Naive thymus-derived CD4-positive, alpha-beta T cell (primary cell): ENCODE measurements at places on chromosomes 5 and 9.
A peak's percentile ranks its signal among the peaks of the same experiment; 100 is the strongest.

- H3K36me3 ChIP-seq, result no peaks in the 10 kb centered on the region
- H3K27ac ChIP-seq, result no peak overlapping the region
Measured at GRCh38 chr5:168273056-168273980, 18.1 kb upstream of the WWC1 start.

DNA sequence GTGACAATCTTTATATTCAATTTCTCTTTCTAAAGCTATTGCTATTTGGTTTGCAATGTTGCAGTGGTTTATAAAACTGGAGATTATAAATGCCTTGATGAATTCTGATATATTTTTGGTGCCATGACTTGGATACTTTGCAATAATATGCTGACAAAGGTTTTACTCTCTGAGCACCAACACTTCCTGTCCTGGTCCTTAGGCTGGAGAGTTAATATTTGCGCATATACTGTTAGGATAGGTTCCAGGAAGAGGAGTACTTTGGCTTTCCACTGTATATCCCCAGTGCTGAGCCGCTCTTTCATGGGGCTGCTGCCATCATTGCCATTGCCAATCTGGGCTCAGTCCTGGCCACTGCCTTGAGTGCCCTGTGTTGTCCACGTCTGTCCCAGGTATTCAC is 139.6 kb downstream of the ZCCHC7 start:
- DNase-seq, result no peak
- no peaks in the 10 kb centered on the region for H3K27me3 ChIP-seq
- H3K4me3 ChIP-seq, result no peak overlapping the region

DNA sequence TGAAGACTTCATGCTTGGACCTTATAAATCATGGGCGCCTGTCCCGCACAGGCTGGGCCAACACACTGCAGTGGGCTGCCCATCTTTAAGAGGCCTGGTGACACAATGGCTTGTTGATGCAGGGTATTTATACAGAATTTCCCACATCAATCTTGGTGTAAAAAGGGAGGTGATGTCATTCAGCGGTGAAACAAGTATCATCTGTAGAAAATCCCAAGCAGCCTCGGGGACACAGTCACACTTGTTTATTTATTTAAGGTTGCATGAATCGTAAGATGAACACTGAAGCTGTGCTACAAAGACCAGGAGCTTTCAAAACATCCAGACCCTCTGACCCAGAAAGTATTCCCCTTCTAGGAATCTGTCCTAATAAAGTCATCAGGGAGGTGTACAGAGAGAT is 40.5 kb downstream of the SMIM23 start:
- no peaks in the 10 kb centered on the region for H3K27me3 ChIP-seq
- no peak overlapping the region for H3K27ac ChIP-seq
- no peak overlapping the region for H3K4me3 ChIP-seq
- H3K4me1 ChIP-seq, result no peaks in the 10 kb centered on the region
- DNase-seq, result no peak

DNA sequence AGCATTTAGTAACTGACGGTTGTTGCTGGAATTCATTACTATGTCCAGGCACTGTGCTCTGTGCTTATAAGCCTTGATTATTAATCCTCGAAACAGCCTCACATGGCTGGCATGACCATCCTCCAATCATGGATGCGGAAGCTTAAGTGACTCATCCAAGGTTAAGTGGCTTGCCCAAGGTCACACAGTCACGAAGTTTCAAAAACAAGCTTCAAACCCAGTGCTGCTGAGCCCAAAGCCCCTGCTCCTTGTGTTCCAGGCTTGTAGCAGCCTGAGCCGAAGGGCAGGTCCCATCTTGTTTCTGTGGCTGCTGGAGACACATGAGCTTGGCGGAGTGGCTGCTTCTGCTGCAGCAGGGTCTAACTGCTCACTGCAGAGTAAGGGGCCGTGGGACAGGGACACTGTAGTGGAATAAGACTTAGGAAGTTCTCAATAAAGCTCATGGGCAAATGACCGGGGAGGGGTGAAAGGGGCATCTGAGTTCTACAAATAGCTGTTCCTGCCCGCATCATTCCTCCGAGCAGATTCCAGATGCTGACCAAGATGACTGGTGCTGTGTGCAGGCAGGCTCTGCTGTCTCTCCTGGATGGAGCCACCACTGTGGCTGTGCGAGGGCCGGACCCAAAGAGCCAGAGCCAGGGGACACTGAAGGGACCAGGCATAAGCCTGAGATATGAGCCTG is 32.4 kb downstream of the WHRN start:
- H3K4me1 ChIP-seq, result peaks cover 4% of the 10 kb centered on the region
- no peak for DNase-seq

GRCh38 chr9:36218011-36218410 is 27.3 kb downstream of the CLTA start:
- no peaks in the 10 kb centered on the region for H3K27me3 ChIP-seq
- no peaks in the 10 kb centered on the region for H3K4me1 ChIP-seq
- peaks cover 6% of the 10 kb centered on the region for H3K36me3 ChIP-seq
- H3K4me3 ChIP-seq, result no peak overlapping the region
- peak overlapping the region; percentile 36 for H3K27ac ChIP-seq

DNA sequence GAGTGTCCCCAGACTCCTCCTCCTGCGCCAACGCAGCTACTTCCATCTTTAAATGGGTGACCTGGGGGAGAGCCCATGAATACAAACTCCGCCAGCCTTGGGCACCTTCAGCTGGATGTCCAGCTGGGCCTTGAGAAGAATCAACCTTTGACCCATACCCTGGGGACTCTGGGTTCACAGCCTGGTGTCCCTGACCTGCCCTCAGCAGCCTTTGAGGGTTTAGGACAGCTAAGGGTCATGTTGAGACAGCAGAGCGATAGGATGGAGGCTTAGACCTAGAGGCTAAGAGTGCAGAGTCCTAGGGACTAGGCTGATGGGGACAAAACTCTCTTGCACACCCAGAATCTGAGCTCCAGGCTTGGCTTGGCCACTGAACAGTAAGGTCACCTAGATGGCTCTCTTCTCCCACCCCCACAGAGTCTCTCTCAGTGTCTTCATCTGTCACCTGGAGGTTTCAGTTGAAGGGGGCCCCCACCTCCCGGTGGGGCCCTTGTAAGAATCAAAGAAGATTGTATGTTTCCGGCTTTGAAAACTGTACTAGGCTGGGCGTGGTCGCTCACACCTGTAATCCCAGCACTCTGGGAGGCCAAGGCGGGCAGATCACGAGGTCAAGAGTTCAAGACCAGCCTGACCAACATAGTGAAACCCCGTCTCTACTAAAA is 6.7 kb upstream of the AQP3 start:
- H3K27me3 ChIP-seq, result no peaks in the 10 kb centered on the region
- H3K27ac ChIP-seq, result peak overlapping the region; percentile 37
- no peaks in the 10 kb centered on the region for H3K36me3 ChIP-seq
- H3K4me1 ChIP-seq, result peaks cover 42% of the 10 kb centered on the region
- no peak overlapping the region for H3K4me3 ChIP-seq

- no peak overlapping the region for H3K27ac ChIP-seq
- H3K4me1 ChIP-seq, result no peaks in the 10 kb centered on the region
- DNase-seq, result no peak
- no peaks in the 10 kb centered on the region for H3K27me3 ChIP-seq
- H3K36me3 ChIP-seq, result no peaks in the 10 kb centered on the region
- no peak overlapping the region for H3K4me3 ChIP-seq
Measured at GRCh38 chr5:17001428-17001827, 65.3 kb upstream of the MYO10 start.

GRCh38 chr9:115594557-115594956 is 476.6 kb upstream of the TNC start:
- H3K27me3 ChIP-seq, result no peaks in the 10 kb centered on the region
- no peak overlapping the region for H3K27ac ChIP-seq
- no peak for DNase-seq
- no peak overlapping the region for H3K4me3 ChIP-seq

GRCh38 chr5:154756868-154757813 is 2.0 kb downstream of the LARP1 start:
- peak; percentile 60 for DNase-seq
- H3K4me1 ChIP-seq, result peaks cover 52% of the 10 kb centered on the region
- H3K36me3 ChIP-seq, result no peaks in the 10 kb centered on the region
- H3K4me3 ChIP-seq, result peak overlapping the region; percentile 79
- peak overlapping the region; percentile 90 for H3K27ac ChIP-seq

- no peak overlapping the region for H3K4me3 ChIP-seq
- H3K27me3 ChIP-seq, result no peaks in the 10 kb centered on the region
- no peaks in the 10 kb centered on the region for H3K36me3 ChIP-seq
Measured at GRCh38 chr9:114416290-114416689, 28.5 kb upstream of the AKNA start.

DNA sequence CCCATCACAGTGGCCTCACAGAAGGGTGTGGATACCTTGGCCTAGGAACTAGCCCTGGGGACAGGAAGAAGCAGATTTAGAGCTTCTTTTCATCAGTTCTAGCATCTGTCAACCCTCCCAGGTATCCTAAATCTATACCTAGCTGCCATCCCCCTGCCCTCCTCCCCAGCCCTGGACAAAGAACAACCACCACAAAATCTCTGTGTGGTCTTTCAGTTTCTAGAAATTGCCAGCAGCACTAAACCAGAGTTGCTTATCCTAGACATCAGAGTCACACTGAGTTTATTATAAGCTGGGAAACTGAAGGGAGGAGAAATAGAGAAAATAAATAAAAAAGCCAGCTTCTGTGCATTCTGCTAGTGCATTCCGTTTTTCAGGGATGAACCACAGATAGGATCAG is 14.6 kb downstream of the CCDC180 start:
- no peaks in the 10 kb centered on the region for H3K36me3 ChIP-seq
- no peaks in the 10 kb centered on the region for H3K27me3 ChIP-seq
- no peak overlapping the region for H3K4me3 ChIP-seq
- DNase-seq, result no peak
